ENCODE measurements at places on chromosomes 7 and 10.

DNA sequence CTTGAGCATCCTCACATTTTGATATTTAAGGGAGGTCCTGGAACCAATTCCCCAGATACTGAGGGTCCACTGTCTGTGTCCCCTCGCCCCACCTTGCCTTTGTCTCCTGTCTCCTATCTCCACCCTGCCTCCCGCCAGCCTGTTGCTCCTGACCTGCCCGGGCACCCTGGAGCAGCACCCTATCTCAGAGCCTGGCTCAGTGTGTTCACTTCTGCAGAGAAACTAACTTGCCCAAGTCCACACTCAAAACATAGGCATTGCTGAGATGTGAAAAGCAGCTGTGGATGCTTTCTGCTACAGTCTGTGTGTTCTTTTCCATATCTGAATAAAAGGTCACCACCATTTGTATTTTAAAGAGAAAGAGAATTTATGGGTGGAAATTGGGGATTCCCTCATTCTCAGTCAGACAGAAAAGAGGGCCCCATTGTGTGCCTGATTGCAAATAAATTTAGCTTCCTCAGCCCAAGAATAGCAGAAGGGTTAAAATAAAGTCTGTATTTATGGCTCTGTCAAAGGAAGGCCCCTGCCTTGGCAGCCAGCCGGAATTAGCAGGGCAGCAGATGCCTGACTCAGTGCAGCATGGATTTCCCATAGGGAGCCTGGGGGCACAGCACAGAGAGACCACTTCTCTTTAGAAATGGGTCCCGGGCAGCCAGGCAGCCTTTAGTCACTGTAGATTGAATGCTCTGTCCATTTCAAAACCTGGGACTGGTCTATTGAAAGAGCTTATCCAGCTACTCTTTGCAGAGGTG is 161.3 kb downstream of the EGFR start:
- DNase-seq = no peak

GRCh38 chr10:17140386-17140761 is 10.8 kb upstream of the CUBN start:
- no peak for DNase-seq

- DNase-seq = no peak
These were observed 85.9 kb upstream of the KMT2C start for GRCh38 chr7:152521420-152522337.

DNA sequence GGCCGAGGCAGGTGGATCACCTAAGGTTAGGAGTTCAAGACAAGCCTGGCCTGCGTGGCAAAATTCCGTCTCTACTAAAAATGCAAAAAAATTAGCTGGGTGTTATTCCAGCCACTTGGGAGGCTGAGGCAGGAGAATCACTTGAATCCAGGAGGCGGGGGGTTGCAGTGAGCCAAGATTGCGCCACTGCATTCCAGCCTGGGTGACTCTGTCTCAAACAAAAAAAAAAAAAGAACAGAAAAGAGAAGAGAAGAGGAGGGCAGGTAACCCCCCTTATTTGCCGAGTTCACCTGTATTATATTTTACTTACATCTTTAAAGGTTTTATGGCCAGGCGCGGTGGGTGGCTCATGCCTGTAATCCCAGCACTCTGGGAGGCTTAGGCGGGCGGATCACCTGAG is 91.7 kb downstream of the RNF216 start:
- DNase-seq = no peak

DNA sequence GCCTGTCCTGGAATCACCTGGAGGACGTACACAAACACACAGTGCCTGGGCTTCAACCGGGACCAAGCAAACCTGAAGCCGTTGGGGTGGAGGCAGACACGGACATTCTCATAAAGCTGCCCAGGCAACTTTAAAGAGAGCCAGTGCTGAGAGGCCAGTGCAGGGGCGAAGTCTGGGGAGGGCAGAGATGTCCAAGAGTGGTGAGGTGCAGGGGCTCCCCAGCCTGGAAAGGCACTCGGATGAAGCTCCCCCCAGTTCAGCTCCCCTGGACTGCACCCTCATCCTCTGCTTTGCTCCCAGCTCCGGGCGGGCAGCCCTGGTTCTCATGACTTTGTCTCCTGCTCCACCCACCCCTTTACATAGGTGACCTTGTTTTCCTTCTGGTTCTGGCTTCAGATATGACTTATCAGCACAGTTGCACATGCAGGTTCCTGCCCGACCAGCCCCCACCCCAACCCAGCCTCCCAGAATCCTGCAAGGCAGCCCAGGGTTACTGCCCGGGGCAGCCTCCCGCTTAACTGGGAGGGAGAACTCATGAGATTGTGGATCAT is 60.8 kb upstream of the EEPD1 start:
- no peak for DNase-seq

GRCh38 chr7:84389242-84389641 is 194.7 kb upstream of the SEMA3A start:
- no peak for DNase-seq

DNA sequence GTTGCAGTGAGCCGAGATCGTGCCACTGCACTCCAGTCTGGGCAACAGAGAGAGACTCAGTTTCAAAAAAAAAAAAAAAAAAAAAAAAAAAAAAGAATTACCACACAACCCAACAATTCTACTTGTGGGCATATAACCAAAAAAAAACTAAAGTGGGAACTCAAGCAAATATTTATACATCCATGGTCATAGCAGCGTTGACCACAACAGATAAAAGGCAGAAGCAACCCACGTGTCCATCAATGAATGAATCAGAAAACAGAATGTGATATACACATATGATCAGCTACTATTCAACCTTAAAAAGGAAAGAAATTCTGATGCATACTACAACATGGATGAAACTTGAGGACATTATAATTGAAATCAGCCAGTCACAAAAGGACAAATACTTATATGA is 179.3 kb upstream of the NEBL start:
- no peak for DNase-seq

GRCh38 chr10:119370111-119370741 is 162.9 kb downstream of the GRK5 start:
- no peak for DNase-seq

- DNase-seq = no peak
These were observed 197.2 kb downstream of the GALNT17 start for GRCh38 chr7:71329030-71329660.

DNA sequence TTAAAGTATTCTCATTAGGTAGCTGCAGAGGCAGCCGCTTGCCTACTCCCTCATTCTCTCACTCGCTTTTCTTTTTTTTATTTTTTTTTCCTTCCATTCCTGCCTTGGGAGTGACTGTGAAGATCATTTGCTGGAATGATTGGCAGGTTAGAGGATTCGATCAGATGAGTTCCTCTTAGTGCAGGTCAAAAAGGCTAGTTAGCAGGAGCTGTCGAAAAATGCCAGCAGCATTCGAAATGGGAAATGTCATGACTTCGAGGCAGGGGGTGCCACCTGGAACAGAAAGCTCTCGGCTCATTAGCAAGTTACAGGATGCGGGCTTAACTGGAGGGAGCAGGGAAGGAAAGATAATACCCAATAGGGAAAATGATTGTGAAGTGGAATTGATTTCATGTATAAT is 137.5 kb upstream of the FZD1 start:
- DNase-seq = no peak

DNA sequence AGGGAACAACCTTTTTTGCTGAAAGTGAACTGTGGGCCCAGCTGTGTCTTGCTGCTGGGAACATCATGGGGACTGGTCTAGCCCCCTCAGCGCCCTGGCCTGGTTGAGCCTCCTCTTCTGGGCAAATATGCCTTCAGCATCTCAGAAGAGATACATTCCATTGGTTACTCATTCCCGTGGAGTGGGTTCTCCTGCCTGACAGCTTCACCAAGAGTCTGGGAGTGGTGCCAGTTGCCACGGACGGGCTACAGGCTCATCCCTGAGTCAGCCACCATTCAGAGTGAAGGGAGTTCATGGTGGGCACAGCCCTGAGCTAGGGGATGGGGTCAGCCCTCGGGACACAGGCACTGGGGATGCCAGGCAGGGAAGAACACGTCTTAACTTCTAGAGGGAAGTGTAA is 81.9 kb downstream of the RAMP3 start:
- DNase-seq = peak; percentile 83

GRCh38 chr10:79229071-79229541 is 118.2 kb upstream of the PPIF start:
- DNase-seq = no peak
